ENCODE measurements at places on chromosomes 4 and X.
A peak's percentile ranks its signal among the peaks of the same experiment; 100 is the strongest.

- DNase-seq, result no peak
Observed at GRCh38 chr4:54898656-54899340, 226.6 kb downstream of the KDR start.

DNA sequence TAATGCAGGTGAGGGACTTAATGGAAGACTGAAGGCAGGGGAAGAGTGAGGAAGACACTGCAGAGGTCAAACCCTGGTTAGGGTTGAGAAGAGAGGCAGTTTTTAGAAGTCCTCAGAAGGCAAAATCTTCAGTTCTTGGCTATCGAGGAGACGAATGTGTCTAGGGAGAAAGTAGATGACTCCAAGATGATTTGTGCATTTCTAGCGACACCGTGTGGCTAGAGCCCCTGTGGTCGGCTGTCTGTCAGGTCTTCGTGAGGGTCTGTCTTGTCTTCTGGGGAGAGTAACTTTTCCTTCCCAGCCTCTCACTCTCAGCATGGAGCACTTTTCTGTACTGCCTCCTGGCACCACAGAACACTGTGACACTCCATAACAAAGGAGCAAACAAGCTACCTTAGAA is 458.1 kb downstream of the STIM2 start:
- DNase-seq, result peak; percentile 81

DNA sequence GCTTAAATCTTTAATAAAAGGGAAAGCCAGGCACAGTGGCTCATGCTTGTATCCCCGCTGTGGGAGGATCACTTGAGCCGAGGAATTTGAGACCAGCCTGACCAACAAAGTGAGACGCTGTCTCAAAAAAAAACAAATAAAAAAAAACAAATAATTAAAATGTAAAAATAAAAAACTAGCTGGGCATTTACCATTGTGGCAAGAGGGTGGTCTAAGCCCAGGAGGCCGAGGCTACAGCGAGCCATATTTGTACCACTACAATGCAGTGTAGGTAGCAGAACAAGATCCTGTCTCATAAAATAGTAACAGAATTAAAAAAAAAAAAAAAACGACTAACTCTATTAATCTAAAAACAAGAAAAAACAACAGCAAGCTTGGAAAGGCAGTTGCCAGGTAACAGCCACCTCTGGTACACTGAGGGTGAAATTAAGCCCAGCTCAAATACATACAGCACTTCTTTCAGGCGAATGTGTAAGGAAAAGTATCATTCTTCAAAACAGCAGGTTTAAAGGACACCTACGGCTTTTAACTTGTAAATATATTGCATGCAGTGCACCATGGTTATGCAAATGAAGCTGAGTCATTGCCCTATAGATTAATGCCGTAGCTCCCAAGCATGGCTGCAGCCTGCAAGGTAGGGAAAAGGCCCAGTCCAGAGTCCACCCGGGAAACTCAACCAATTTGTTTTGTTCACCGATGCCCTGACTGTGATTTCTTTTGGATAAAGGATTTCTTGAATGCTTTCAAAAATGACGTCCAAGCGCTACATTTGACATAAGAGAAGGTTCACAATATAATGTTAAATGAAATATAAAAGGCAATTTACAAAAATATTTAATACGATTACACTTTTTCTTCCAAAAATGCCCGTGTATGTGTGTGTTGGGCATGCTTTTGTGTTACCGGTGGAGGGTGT is 14.5 kb upstream of the TXLNG start:
- DNase-seq, result peak; percentile 45

DNA sequence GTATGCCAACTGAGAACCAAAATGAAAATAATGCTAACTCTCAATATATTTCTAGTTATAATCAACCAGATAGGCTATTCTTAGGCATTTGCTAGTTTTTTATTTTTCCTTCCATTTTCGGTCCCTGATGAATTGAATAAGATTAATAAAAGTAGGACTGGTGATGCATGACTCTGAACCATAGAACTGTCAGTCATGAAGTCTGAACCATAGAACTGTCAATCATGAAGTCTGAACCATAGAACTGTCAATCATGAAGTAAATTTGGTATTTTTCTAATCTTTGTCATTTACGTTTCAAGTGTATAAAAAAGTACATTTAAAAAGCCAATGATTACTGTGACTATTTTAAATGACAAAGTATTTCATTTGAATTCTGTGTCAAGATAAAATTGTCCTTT is 460.2 kb upstream of the NDST3 start:
- DNase-seq, result no peak

DNA sequence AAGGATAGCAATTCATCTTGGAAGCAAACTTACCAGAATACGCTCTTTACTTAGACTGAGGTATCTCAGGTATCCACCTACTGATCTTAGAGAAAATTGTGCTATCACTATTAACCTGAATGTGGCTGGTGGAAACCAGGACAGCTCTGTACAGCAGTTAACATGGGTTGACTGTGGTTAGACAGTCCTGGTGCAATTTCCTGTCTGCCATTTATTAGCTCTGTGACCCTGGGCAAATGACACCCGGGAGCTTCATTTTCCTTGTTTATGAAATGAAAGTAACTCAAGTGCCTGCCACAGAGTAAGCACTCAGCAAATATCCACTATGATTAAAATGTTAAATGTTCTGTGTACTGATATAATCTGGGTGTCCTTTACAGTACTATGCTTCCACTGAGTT is 60.0 kb downstream of the SMC1A start:
- DNase-seq, result no peak

- DNase-seq, result no peak
Observed at GRCh38 chr4:128649575-128650205, 159.8 kb upstream of the JADE1 start.

GRCh38 chrX:152632445-152633097 is 5.1 kb upstream of the GABRQ start:
- peak; percentile 19 for DNase-seq

DNA sequence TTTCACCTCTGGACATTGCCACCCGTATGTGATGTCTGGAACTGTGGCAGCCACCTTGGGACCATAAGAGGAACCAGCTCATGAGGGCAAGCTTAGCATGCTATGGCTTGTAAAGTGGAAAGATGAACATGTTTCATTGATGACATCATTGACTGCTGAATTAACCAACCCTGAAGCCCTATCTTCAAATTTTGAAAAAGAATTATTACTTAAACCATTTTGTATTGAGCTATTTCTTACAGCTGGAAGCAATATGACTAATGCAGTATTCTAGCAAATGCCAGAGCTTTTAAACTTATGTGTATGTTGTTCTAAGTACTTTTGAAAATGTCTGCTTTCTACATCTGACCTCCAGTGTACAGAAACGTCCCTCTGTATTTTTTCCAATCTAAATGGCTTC is 18.1 kb downstream of the GUCY2F start:
- DNase-seq, result no peak

GRCh38 chr4:136414981-136415380 is 1117.3 kb downstream of the PCDH18 start:
- no peak for DNase-seq

Measured in iPS-NIHi11 (cell line).